Stimulated activated CD4-positive, alpha-beta T cell treated with anti-CD3 and anti-CD28 coated beads, Interleukin-1b, Interleukin-23, amount 100 ng/mL, for 1 hour (primary cell): ENCODE measurements at places on chromosomes 1 and 21.

- DNase-seq = no peak
Observed at GRCh38 chr21:42845296-42845965, 33.9 kb downstream of the WDR4 start.

GRCh38 chr1:65256860-65257708 lies 52.3 kb upstream of the DNAJC6 start:
- DNase-seq = no peak

- no peak for DNase-seq
Observed at GRCh38 chr1:6954591-6954990, 169.3 kb downstream of the CAMTA1 start.

- DNase-seq = no peak
Observed at GRCh38 chr1:14921057-14921456, 232.5 kb upstream of the TMEM51 start.

DNA sequence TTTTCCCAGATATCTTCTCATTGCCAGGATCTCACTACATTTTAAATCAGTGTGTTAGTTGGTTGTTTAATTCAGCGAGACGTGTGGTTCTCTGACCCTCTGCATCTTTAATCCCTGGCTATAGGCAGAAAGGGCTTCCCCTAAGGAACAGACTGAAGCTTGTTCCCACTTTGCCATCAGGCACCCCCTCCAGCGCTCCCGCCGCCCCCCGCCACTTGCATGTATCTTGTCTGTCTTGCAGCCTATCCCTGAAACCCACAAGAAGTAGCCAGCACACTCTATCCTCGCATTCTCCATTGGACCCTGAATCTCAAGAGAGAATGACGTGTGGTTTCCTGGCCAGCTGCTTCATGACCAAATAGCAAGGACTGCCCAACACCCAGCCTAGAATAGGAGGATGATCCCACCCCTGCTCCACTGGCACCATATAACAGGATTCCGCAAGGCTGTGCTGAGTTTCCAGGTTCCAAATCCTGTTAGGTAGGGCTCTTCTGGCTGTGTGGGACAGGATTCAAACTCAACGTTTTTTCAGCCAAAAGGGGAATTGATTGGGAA lies 7.8 kb downstream of the CLDN19 start:
- DNase-seq = no peak

DNA sequence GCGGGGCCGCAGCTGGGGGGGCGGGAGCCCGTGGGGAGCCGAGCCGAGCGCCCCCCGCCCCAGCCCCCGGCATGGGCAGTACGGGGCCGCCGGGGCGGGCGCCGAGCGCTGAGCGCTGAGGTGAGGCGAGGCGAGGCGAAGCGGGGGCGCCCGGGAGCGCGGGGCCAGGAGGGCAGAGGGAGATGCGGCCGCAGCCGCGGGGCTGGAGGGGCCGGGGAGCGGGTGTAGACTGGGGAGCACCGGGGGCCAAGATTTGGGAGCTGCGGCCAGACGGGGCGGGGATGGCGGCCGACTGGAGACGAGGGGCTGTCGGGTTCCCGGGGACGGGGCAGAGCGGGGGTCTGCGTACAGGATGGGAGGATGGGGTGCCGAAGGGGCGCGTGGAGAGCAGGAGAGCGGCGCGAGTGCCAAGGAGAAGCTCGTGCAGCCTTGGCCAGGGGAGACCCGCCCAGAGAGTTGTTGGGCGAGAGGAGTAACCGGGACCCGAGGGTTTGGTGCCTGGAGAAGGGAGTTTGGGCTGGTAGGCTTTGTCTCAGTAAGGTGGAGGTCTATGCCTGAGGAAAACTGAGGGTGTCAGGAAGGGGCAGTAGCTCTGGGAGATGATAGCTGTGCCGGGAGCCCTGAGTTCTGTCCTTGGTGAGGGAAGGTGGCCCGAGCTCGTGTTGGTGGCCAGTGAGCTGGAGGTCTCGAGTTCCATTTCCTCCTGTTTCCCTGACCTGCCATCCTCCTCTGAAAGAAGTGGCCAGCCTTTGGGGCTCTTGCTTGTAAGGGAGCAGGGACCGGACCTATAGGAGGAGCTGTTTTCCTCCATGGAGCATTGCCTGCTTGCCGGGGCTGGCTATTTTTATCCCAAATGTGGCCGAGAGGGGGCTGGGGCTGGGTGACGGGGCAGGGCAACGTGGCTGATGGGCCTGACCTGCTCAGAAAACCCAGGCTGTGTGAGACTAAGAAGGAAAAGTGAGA lies 539 bp downstream of the ATP8B2 start:
- no peak for DNase-seq

- DNase-seq = no peak
Observed at GRCh38 chr1:9201401-9202239, 33.0 kb upstream of the H6PD start.

DNA sequence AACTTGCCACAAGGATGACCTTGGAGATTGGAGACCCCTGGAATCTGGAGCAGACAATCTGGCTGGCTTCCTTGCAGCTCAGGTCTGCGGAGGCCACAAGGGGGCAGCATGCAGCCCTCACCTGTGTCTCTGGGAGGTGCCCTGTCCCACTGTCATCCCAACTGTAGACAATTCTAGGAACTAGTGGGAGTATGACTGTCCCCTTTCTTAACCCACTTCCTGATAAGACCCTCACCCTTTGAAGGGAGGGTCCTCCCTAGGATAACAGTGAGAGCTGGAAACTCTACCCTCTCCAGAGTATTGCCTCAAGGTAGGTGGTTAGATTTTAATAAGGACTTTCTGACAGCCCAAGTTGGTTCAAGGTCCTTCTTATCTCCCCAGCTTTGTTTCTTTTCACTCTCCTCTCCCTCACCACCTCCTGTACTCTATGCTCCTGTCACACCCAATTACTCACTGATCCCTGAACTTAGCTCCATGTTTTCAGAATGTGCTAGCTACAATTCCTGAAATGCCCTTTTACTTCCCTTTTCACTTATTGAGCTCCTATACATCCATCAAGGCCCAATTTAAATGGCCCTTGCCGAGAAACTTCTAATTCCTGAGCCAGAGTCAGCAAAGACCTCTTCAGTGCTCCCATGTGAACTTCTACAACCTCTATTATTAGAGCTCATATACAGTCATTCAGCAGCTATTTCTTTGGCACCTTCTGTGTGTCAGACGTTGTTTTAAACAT lies 9.2 kb upstream of the KCNQ4 start:
- peak; percentile 31 for DNase-seq

DNA sequence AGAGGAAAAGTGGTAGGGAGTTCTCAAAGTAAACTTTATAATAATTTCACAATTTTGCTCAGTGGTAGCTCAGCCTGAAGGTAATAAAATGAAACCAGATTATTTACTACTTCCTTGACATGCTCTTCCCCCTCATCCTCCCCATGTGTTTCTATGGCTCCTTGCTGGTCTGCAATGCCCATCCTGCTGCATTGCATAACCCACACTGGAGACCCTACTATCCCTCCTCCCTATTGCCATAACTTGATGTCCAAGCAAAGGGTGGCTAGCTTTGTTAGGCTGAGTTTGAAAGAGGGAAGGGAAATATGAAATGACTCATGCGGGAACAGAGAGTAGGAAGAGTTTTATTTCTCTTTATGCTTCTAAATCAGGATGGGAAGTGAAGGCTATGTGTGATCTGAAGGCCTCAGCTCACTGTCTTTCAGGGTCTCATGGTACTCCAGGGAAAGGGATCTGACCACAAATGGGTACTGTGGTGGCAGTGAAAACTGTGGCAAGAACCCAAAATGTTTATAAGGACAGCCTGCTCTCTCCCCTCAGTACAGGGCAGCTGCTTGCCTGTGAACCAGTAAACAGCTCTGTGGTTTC lies 36.4 kb upstream of the HSD17B7 start:
- no peak for DNase-seq

GRCh38 chr1:211830055-211830327 lies 572 bp downstream of the LPGAT1 start:
- no peak for DNase-seq

DNA sequence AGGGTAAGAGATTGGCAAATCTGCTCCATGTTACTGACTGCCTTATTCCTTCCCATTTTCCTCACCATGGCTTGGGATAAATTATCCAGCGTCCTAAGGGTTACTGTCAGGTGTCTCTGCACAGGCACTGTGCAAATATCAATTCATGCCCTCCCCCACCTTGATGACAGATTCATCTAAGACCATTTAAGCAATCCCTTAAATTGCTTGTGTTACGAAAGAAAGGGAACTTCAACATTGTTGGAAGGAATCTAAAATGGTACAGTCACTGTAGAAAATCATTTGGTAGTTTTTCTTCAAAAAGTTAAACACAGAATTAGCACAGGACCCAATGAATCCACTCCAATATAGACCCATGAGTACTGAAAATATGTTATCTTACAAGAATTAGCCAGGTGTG lies 17.6 kb upstream of the MTARC2 start:
- DNase-seq = no peak

DNA sequence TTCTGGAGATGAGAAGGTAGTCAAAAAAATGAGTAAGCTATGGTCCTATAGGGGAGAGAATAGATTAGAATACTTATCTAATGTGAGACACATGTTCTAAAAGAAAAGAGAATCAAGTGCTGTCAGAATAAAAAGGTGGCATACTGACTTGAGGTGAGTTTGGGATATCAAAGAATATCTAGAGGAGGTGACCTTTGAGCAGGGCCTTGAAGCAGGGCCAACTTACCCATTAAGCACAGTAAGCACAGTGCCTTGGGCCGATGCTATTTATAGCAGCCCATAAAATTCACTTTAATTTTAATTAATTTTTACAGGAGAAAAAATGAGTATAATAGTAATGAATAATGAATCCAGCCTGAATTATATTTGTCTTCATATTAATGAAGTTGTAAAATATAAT lies 92.2 kb downstream of the XPR1 start:
- DNase-seq = no peak

DNA sequence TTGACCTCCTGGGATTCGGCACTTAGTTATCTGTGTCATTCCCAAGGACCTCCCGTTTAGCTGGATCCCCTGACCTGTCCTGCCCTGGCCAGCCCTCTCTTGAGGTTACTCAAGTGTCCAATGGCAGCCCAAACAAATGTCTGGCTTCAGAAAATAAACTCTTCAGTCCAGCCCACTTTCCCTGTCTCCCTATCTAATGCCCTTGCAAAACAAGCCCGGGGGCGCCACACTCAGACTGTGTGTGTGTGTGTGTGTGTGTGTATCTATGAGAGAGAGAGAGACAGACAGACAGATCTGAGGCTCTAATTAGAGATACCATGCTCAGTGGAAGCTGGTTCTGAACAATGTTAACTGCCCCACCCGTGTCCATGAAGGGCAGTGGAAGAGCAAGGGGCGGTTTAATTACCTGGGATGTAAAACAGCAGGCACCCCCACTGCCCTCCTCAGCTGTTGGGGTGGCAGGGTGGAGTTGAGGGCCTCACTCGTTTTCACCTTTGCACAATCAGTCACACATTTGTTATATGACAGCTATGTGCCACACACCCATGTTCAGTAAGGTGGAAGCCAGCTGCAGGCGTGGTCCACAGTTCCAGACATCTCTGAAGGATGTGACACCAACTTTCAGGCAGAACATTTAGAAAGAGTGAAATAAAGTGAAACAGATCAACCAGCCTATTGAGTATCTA lies 57.4 kb downstream of the B3GALT5 start:
- no peak for DNase-seq

GRCh38 chr1:1616045-1616790 lies 918 bp downstream of the MIB2 start:
- no peak for DNase-seq

- DNase-seq = no peak
Observed at GRCh38 chr1:201157949-201158348, 3.7 kb upstream of the TMEM9 start.

GRCh38 chr1:171226747-171227370 lies 21.4 kb upstream of the FMO1 start:
- no peak for DNase-seq

- no peak for DNase-seq
Observed at GRCh38 chr1:75449998-75450397, 160.9 kb downstream of the SLC44A5 start.

- no peak for DNase-seq
Observed at GRCh38 chr1:90502194-90502593, 214.9 kb downstream of the BARHL2 start.

DNA sequence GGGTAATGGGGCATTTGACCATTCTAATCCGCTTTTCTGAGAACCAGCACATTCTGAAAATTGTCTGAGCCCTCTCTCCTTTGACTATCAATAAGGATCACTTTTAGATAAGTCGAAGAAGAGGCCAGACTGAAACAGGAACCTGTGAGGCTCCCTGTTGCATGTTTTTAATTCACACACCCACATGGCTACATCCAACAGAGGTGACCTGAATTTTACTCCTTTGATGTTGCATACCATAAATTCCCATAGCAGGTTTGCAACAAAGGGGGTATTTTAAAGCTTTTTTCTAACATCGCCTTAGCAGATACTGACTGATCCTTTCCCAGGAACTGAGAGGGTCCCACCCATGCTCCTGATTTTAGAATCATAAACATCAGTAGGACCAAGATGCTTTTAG lies 450.8 kb downstream of the USP25 start:
- no peak for DNase-seq

- DNase-seq = no peak
Observed at GRCh38 chr1:218572050-218572449, 226.9 kb downstream of the TGFB2 start.

DNA sequence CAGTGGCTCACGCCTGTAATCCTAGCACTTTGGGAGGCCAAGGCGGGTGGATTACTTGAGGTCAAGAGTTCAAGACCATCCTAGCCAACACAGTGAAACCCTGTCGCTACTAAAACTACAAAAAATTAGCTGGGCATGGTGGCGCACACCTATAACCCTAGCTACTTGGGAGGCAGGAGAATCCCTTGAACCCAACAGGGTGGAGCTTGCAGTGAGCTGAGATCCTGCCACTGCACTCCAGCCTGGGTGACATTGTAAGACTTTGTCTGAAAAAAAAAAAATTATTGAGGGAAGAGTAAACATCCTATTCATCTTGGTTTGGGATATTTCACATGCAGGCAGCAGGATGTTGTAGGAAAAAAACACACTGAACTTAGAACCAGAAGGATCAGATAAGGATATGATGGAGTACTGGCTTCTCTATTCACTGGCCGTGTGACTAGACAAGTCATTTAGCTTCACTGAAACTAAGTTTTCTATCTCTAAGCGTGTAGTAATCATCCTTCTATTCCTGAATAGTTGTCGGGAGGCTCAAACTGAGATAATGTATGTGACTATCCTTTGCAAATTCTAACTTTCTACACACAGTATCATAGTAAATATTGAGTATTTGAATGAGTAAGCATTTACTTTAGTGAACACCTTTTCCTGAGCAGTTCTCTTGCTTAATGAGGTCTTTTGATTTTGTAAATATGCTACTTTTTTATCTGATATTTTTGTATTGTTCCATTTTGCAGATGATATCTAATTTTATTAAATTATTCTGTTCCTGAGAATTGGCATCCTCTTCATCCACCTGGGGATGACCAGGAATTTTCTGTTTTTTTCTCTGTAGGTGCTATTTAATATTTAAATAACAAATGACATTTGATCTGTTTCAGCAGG lies 18.2 kb downstream of the CAP1 start:
- DNase-seq = no peak

DNA sequence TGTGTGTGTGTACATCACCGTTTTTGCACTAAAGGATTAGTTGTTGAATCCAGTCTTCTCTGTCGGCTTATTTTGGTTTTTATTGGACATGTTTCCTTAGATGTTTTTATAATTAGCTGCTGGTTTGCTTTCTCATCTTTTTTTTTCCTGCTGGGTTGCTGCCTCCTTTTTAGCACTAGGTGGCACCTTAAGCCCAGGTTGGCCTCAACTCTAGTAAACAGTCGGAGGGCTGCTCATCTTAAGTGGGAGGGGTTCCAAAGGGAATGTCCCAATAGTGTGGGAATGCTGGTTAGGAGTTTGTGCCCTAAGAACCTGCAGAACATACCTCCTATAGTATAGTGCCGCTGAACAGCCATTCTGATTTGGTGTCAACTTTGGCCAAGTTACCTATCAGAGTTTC lies 570.1 kb upstream of the CXADR start:
- no peak for DNase-seq

- DNase-seq = no peak
Observed at GRCh38 chr1:220076861-220077762, 12.5 kb downstream of the BPNT1 start.
